PC-9 (cell line): ENCODE measurements at places on chromosomes 11 and 22. TPM values are rescaled to one million over a fixed set of nuclear protein-coding genes. Genes with fewer than 3 reads are reported as not detected.

DNA sequence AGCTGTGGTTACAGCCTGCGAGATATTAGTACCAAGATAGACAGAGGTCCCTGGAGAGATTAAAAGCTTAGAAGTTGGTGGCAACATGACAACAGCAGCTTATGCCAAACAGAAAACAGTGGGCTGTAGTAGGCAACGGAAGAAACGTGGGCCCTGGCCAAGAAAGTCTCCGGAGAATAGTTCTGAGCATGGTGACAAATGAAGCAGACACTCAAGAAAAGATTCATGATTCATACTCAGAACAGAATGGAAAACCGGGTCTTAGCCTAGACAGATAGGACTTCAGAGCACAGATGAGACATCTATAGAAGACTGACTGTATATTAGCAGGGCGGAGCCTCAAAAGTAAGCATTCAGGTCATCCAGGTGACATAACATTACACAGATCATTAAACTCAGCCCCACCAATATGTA is 727.4 kb downstream of the ETS1 start:
- no peaks in the 10 kb centered on the region for H3K36me3 ChIP-seq
- no peak overlapping the region for H3K27ac ChIP-seq
- DNase-seq: no peak
- no peak overlapping the region for H3K4me3 ChIP-seq

GRCh38 chr11:75577207-75577606 is 15.2 kb downstream of the SERPINH1 start:
- 0 out of 2 replicates have a peak, but pooled peaks cover 3% of the 10 kb centered on the region for H3K36me3 ChIP-seq
- DNase-seq: peak; percentile 29
- H3K27me3 ChIP-seq: no peaks in the 10 kb centered on the region

GRCh38 chr22:43627485-43628213 is 184.5 kb downstream of the EFCAB6 start:
- H3K36me3 ChIP-seq: no peaks in the 10 kb centered on the region
- H3K27me3 ChIP-seq: peaks cover 89% of the 10 kb centered on the region
- no peaks in the 10 kb centered on the region for H3K4me1 ChIP-seq
- H3K4me3 ChIP-seq: no peak overlapping the region

- H3K4me3 ChIP-seq: no peak overlapping the region
- H3K36me3 ChIP-seq: peaks cover 6% of the 10 kb centered on the region; the same call in 1 of the 2 replicates
- no peak overlapping the region for H3K27ac ChIP-seq
- no peaks in the 10 kb centered on the region for H3K4me1 ChIP-seq
These were observed 10.6 kb downstream of the TMPRSS13 start for GRCh38 chr11:117918366-117919255.

GRCh38 chr22:40826984-40827741 is 8.0 kb upstream of the SLC25A17 start:
- no peak overlapping the region for H3K4me3 ChIP-seq
- H3K27me3 ChIP-seq: no peaks in the 10 kb centered on the region
- H3K27ac ChIP-seq: no peak overlapping the region
- H3K4me1 ChIP-seq: no peaks in the 10 kb centered on the region
- peaks cover 65% of the 10 kb centered on the region for H3K36me3 ChIP-seq

DNA sequence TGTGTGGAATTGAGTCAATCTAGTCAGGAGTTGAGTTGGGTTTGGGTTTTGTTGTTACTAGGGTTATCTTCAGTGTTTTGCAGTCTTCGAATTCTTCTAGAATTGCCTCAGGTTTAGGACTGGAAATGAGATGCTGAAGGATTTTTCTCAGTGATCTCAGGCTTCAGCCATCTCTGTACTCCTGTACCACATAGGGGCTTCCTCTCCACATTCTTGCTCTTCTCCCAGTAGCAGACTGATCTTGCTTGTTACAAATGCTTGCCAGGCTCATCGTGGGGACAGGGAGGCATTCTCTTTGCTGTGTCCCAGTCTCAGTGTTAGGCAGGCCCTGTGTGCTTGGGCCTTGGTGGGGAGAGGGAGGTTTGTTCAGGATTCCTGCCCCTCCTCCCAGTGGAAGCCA is 96.1 kb downstream of the LRRC32 start:
- H3K4me1 ChIP-seq: peaks cover 28% of the 10 kb centered on the region
- DNase-seq: no peak
- H3K27me3 ChIP-seq: no peaks in the 10 kb centered on the region
- H3K36me3 ChIP-seq: no peaks in the 10 kb centered on the region
- H3K27ac ChIP-seq: no peak overlapping the region

DNA sequence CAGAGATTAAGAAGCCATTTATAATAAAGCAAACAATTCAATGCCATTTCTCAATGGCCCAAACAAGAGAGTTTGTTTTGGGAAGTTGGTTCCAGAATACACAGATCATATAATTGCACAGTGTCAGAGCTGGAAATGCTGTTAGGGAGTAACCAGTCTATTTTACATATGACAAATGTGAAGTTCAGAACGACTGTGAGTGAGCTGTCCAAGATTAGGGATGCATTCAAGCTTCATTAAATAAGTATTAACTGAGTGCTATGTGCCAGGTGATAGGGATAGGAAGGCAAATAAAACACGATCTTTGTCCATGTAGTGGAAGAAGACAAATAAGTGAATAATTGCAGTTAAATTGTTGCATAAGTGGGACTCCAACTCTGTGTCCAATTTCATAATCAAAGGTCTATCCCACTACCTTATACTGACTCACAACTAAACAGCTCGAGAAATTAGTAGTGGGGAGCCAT is 33.1 kb upstream of the PICALM start:
- no peaks in the 10 kb centered on the region for H3K36me3 ChIP-seq
- H3K4me3 ChIP-seq: no peak overlapping the region
- DNase-seq: peak; percentile 93
- peak overlapping the region; percentile 50 for H3K27ac ChIP-seq
- H3K4me1 ChIP-seq: peaks cover 49% of the 10 kb centered on the region

DNA sequence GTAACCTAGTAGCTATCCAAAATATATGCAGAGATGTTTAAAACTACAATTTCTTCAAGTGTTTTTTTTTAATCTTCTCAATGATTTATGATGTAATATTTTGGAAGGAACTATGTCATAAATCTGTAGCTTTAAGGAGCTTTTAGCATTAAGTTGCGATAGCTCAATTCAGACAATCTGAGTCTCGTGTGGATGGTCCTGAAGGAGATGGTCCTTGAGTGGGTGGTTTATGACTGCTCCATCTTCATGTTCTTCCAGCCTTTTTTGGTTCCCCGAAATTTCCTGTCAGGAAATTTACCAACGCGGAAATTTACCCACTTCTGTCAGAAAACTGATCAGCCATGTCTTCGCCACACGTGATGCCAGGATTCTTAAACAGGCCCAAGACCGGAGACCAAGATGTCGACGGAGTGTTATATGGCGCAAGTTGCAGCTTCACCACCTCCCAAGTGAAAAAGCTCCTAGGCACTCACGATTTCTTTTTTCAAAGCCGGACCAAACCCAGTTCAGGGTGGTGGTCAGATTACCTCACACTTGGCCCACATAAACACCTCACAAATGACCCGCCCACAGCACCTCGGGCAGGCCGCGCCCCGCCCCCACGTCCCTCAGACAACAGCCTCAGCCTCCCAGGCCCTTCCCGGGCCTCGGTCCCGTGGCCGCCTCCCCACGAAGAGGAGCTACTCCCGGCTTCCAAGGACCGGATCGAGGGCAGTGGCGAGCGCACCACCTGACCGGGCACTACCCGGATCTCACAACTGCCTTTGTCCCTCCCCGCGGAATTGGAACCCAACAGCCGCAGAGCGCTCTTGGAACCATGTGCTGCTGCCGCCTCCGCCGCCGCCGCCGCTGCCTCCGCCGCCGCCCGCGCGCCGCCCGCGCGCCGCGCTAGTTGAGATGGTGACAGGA is at the start of gene MORC2:
TSS of gene MORC2 (minus strand) at position 760 of the 909 bp plus-strand sequence. CDS start 885 bp downstream, outside the sequence.
- peaks cover 32% of the 10 kb centered on the region; the same call in 1 of the 2 replicates for H3K4me1 ChIP-seq
- H3K27ac ChIP-seq: peak within 1 kb of the TSS; percentile 78
- H3K4me3 ChIP-seq: peak within 1 kb of the TSS; percentile 89
- no peaks in the 10 kb centered on the region for H3K27me3 ChIP-seq
- peak; percentile 70 for DNase-seq

- no peak overlapping the region for H3K4me3 ChIP-seq
- no peaks in the 10 kb centered on the region for H3K27me3 ChIP-seq
- no peak overlapping the region for H3K27ac ChIP-seq
- peaks cover 33% of the 10 kb centered on the region for H3K4me1 ChIP-seq
- no peaks in the 10 kb centered on the region for H3K36me3 ChIP-seq
These were observed 160.5 kb upstream of the TBCEL start for GRCh38 chr11:120863359-120863758.

- no peak for DNase-seq
- no peak overlapping the region for H3K27ac ChIP-seq
- no peaks in the 10 kb centered on the region for H3K4me1 ChIP-seq
- no peaks in the 10 kb centered on the region for H3K27me3 ChIP-seq
These were observed 37.2 kb upstream of the RAG2 start for GRCh38 chr11:36635066-36635862.

DNA sequence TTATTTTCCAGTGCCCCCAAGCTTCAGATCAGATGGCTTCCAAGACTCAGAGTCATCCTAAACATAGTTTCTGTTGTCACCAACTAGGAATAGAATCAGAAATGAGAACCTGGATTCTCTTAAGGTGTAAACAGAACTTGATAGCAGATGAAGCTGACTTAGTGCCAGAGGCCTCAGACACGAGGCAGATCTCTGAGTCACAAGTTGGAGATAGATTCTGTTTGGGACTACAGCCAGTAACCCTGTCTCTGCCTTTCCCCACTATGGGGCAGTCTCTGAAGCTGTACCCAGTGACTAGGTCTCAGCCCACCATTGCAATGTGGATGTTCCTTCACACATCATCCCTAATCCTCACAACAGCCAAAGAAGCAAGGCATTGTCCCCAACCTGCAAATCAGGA is 25.4 kb downstream of the NEU3 start:
- H3K4me1 ChIP-seq: no peaks in the 10 kb centered on the region
- no peak overlapping the region for H3K4me3 ChIP-seq
- H3K36me3 ChIP-seq: no peaks in the 10 kb centered on the region

DNA sequence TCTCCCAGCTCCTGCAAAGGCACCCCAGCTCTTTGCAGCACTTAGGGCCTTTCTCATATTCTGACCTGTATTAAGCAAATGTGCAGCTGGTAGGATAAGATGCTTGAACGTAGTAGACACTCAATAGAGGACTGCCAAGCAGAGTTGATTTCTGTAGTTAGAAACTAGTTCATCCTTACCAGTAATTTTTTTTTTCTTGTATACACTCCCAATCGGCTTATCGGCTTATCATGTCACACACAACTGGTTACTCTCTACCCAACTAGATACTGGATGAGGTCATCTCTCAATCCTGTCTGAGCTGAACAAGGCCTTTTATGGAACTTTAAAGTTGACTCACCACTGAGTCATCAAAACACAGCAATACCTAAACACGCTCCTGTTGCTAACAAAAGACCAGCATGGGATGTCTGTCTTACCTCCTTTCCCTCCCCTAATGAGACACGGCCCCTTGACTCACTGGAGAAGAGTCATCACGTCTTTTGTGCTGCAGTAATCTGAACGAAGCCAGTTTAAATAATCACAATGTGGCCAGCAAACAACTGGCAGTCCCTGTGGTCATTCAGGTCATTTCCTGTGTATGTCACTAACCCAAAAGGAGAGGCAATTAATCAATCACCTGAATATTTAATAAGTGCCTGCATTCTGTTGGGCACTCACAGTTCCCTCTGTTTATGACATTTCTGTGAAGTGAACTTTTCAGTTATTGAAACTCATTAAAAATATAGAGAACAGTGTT is 7.5 kb upstream of the WEE1 start:
- H3K27me3 ChIP-seq: no peaks in the 10 kb centered on the region
- peak overlapping the region; percentile 98 for H3K27ac ChIP-seq
- no peaks in the 10 kb centered on the region for H3K36me3 ChIP-seq
- H3K4me3 ChIP-seq: peak overlapping the region; percentile 16; the same call in 1 of the 2 replicates
- H3K4me1 ChIP-seq: peaks cover 80% of the 10 kb centered on the region

DNA sequence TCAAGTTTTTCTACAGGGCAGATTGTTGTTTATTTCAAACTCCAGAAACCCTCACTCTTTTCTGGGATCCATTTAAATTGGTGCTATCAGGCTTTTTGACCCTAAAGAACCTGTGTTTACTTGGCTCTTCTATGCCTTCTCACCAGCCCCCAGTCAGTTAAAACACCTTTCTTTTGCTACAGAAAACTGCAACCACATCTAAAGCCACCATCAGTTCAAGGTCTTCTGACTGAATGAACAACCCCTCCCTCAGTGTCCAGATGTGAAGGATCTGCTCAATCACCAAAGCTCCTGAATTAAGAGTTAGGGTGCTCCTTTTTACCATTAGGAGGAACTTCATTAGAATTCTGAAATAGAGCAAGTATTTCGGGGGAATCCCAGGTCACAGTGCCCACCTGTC is 7.0 kb upstream of the GLYATL1B start:
- H3K27ac ChIP-seq: no peak overlapping the region
- no peaks in the 10 kb centered on the region for H3K36me3 ChIP-seq
- peaks cover 59% of the 10 kb centered on the region for H3K27me3 ChIP-seq
- H3K4me1 ChIP-seq: no peaks in the 10 kb centered on the region
- H3K4me3 ChIP-seq: no peak overlapping the region
- no peak for DNase-seq

GRCh38 chr11:69644071-69644961 is 3.4 kb downstream of the CCND1 start:
- H3K4me1 ChIP-seq: peaks cover 22% of the 10 kb centered on the region
- peaks cover 59% of the 10 kb centered on the region for H3K36me3 ChIP-seq
- H3K27me3 ChIP-seq: no peaks in the 10 kb centered on the region
- peak; percentile 94 for DNase-seq

The CCDC73 gene
- not detected in 2 replicates for total RNA-seq

The OR2D2 gene
- total RNA-seq: not detected in 2 replicates

The ELFN2 gene
- total RNA-seq: 30.8 and 36.6 TPM in 2 replicates

The PAMR1 gene
- 1.1 TPM in 2 replicates for total RNA-seq

The APOBEC3B gene
- 66.5 and 83.6 TPM in 2 replicates for total RNA-seq

The PANX3 gene
- total RNA-seq: not detected in 2 replicates

The CDKN1C gene
- total RNA-seq: 5.1 and 7.6 TPM in 2 replicates

The STIP1 gene
- 267 and 299 TPM in 2 replicates for total RNA-seq

The VPREB3 gene
- total RNA-seq: 0.90 and 1.1 TPM in 2 replicates

The DLG2 gene
- 4.4 and 6.4 TPM in 2 replicates for total RNA-seq

The IGSF22 gene
- total RNA-seq: 0.33 and 0.63 TPM in 2 replicates

The TSKU gene
- total RNA-seq: 89.3 and 99.4 TPM in 2 replicates

The WBP2NL gene
- total RNA-seq: 7.1 and 12.2 TPM in 2 replicates

The KIAA1671 gene
- total RNA-seq: 44.3 and 47.7 TPM in 2 replicates

The RRP7A gene
- total RNA-seq: 52.7 and 56.6 TPM in 2 replicates
